ENCODE measurements at places on chromosomes 7 and 10.

DNA sequence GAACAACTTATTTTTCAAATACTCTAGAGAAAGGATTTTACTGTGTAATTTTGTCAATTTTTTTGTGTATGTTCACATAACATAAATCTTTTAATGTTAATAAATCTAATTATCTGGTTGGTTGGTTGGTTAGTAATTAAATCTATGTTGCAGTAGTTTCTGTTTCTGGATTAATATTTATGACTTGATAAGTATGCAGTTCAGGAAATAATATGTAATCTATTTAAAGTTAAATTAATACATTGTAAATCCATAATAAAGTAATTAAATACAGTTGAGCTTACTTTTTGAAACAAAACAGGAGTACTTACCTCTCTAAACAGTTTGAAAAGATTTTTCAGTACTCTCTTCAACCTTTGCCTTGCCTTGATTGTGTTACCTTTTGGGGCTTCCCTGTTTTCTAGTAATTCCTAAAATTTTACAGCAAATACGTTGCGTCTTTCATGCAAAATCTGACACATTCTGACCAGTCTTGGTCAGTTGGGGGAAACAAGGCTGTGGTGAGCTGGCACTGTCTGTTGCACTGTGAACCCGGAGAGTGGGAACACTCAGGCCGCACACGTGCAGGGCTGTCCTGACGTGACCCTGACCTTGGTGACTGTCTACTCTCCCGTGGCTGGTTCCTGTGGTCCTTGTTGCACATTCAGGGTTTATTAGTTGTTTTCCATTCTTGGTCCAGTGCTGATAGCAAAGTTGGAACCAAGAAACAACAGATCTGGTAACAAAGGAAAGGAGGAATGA lies 45.6 kb upstream of the FGL2 start:
- no peak for DNase-seq

DNA sequence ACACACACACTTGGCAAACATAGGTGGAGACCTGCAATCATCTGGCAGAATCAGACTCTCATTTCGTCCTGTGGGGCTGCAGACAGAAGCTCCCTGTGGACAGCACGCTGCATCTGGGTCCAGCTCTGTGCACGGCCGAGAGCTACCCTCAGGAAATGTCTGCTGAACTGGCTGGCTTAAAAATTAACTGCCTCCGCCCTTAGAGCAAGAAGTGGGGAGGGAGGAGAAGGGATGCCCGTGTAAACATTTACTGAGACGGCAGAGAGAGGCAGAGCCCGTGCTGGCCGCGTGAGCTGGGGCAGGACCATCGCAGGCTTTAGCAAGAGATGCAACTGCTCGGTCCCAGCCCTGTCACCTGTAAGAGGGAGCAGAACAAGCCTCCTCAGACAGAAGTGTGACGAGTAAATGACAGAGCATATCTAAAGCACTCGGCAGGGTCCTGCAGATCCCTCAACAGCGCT lies 81.8 kb downstream of the TNS3 start:
- DNase-seq: no peak

DNA sequence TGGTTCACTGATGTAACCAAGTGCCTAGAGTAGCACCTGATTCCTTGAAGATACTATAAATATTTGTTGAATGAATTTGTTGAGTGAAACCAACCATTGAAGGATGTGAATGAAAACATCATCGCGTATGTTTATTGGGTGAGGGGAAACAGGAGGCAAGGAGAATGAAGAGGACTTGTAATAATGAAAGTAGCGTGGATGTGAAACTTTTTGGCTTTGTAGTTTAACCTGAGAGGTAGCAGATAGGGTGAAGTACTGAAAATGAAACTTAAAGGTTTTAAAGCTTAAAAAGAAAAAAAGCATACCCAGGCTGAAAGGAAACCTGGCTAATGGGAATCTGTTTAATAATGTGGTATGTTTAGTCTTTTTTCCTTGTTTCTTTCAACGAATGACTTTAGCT lies 5.2 kb downstream of the CCNY start:
- no peak for DNase-seq

GRCh38 chr7:124698964-124699363 lies 66.6 kb downstream of the GPR37 start:
- DNase-seq: no peak

DNA sequence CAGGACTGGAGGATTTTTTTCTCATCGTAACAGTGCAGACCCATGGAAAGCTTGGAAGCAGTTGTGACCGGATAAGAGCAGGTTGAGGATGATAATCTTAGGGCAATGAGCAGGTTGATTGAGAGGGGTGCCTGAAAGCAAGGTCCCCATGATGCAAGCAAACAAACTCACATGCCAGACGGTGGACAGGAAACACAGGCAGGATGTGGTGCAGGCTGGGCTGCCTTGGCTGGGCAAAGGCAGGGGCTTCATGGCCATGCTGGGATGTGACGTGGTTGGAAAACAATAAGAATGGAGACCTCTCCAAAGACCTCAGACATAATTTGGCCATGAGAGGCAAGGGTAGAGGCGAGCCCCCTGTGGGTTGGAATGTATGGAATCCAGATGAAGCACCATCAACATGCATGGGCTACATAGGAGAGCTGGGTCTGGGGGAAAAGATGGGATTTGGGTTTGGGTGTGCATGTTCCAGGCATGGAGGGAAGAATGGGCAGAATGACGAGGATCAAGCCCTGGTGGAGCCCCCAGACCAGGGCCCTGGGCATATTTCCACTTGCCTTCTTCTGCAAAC lies 58.3 kb downstream of the IKZF1 start:
- DNase-seq: no peak

DNA sequence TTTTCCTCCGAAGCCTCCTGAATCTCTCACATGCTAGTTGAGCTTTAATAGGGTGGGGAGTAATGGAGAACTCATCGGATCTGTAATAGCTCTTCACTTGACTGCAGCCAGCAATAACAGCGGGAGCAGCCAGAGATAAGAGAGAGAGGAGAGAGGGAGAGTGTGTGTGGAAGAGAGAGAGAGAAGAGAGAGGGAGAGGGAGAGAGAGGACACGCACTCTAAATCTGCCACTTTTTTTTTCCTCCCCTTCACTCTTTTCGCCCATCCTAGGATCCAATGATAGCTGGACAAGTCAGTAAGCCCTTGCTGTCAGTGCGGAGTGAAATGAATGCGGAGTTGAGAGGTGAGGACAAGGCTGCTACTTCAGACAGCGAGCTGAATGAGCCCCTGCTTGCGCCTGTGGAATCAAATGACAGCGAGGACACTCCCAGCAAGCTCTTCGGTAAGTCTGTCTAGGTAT lies 107.9 kb downstream of the POU6F2 start:
- DNase-seq: no peak

DNA sequence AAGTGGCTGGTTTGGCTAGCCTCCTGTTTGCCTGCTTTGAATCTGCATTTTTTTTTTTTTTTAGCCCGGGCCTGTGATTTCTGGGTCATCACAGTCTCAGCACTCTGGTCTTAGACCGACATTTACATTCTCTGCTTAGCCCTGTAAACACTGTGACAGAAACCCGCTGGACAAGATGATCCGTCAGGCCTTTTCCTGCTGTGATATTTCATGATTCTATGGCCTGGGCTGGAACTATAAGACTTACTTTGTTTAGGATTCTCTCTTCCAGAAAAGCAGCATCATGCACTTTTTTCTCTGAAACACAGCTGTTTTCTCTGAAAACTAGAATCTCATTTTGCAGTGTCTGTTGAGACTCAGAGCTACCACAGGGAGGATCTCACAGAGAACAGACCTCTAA lies 705.5 kb downstream of the GRID1 start:
- no peak for DNase-seq

DNA sequence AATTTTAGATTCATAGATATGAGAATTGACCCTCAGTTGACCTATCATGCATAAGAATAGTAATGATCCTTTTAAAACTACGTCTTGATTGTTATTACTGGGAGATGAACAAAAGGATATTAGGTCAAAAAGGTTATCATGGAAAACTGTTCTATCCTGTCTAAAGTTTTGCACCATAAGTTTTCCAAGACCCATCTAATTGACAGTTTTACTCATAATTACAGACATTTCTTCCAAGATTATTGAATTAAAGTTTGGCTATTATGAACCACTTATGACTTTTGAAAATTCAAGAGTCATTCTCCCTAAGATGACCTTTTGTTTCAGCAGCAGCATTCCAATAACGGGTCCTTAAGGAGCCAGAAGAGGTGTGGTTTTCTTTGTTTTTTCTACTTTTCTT lies 144.3 kb downstream of the WNT2 start:
- no peak for DNase-seq

- no peak for DNase-seq
Measured at GRCh38 chr10:129926066-129927055, 37.7 kb downstream of the EBF3 start.

DNA sequence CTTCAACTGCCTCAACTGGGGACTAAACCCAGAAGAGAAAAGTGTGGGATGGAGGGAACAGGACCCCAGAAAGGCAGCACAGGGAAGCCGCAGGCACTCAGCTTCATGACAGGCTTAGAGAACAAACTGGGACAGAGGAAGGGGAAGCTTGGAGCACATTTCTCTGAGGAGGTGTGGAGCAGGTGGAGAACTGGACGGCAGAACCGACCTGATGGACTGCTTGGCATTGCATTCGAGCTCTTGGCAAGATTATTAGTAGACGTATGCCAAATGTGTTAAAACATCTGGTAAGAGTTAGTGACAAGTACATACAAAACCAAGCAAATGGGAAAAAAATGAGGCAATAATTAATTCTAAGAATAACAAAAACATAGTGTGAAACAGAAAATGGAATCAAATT lies 335.7 kb downstream of the SFMBT2 start:
- no peak for DNase-seq

- no peak for DNase-seq
Measured at GRCh38 chr7:115008465-115009114, 86.7 kb downstream of the MDFIC start.

DNA sequence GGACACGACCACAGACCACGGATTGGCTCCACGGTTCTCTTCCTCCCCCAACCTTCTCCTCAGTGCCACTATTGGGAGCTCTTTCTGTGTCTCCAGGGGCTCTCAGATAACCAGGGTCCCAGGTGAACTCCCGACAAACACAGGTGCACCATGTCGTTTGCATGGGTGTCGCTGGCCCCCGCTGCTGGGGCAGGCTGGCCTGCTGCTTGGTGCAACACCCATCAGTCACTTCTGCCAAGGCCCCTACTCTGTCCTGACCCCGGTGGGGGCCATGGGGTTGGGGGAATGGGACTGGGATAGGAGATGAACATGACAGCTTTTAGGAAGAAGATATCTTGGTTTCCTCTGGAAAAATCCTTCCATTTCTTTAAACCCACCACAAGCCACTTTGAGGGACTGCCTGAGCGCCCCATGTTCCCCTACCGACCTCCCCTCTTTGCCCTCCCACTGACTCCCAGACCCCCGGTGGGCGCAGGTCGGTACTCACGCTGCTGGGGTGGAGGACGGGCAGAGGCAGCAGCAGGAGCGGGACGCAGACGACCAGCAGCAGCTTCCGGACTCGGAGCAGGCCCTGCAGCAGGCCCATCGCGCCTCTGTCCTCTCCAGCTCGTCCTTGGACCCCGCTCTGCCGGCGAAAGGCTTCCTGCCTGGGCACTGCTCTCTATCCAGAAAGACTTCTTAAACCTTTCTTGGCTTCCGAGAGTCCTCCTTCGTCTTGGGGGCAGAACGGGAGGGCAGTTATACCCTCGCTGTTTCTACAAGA lies 894 bp downstream of the SLC13A4 start:
- DNase-seq: no peak

- DNase-seq: no peak
Measured at GRCh38 chr7:150823043-150823442, 22.5 kb downstream of the TMEM176A start.

GRCh38 chr10:128187788-128188185 lies 61.6 kb upstream of the MKI67 start:
- DNase-seq: no peak

- DNase-seq: no peak
Measured at GRCh38 chr10:8331896-8332729, 277.6 kb downstream of the GATA3 start.

DNA sequence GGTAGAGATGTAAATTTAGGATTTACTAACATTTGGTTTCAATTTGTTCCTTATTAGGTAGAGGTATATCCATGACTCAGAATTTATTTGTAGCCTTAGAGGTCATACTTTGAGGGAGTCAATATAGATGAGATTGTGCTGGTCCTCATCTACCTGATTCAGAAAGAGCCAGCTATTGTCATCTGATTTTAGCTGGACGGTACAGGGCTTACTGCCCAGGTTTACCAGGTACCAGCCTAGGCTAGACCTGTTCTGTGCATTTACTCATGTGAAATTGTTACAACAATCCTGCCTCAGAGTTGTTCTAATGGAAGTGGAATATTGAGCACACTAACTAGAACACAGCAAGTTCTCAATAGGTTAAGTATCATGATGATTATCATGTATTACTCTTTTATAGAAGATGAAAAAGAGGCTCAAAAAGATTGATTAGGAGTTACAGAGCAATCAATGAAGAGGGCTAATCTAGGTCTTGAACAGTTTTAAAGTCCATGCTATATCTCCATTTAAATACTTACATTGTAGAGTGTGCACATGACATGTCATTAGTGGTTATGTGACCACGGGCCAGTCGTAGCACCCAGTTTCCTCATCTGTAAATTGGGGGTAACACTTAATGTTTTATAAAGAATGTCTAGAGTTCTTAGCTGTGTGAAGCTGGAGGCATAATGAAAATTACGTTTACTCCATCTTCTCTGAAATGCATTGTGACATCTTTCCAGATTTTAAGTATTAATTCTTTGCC lies 42.1 kb downstream of the TRIM24 start:
- no peak for DNase-seq

DNA sequence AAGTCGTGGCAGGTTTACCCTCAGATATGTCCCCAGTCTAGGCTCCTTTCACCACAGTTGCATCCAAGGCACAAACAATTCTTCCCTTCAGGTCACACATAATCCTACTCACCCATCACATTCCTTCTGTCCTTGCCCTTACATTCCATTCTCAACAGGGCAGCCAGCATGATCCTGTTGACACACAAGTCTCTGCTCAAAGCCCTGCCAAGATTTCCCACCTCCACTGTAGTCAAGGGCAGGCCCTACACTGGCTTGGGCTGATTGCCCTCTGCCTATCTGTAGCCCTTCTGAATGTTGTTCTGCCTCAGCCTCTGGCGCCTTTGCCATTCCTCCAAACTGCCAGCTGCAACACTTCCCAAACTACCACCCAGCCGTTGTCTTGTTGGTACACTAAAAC lies 187.9 kb upstream of the AKR1E2 start:
- DNase-seq: no peak

DNA sequence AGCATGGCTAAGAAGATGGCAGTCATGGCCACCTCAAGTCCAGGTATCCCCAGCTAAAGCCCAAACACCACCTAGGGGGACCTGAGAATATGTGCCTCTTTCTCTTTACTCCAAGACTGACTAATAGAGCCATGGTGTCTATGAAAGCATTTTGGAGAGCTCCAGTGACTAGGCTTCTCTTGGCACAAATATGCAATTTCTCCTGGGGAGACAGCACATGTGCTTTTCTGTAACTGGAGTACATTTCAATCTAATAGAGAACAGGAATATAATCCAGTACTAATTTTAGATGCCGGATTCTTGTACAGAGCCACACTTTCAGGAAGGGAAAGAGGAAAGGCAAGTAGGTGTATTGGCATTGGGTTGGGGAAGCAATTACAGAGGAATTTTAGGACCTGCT lies 260.1 kb downstream of the BMPER start:
- DNase-seq: no peak

- DNase-seq: no peak
Measured at GRCh38 chr7:118195837-118196474, 12.0 kb downstream of the LSM8 start.

- no peak for DNase-seq
Measured at GRCh38 chr10:31623466-31623865, 304.4 kb downstream of the ZEB1 start.

- no peak for DNase-seq
Measured at GRCh38 chr10:96910488-96911395, 78.6 kb downstream of the LCOR start.

- DNase-seq: no peak
Measured at GRCh38 chr10:129365767-129366402, 101.2 kb upstream of the MGMT start.
